ENCODE measurements at places on chromosomes 11 and 22.
A peak's percentile ranks its signal among the peaks of the same experiment; 100 is the strongest.

DNA sequence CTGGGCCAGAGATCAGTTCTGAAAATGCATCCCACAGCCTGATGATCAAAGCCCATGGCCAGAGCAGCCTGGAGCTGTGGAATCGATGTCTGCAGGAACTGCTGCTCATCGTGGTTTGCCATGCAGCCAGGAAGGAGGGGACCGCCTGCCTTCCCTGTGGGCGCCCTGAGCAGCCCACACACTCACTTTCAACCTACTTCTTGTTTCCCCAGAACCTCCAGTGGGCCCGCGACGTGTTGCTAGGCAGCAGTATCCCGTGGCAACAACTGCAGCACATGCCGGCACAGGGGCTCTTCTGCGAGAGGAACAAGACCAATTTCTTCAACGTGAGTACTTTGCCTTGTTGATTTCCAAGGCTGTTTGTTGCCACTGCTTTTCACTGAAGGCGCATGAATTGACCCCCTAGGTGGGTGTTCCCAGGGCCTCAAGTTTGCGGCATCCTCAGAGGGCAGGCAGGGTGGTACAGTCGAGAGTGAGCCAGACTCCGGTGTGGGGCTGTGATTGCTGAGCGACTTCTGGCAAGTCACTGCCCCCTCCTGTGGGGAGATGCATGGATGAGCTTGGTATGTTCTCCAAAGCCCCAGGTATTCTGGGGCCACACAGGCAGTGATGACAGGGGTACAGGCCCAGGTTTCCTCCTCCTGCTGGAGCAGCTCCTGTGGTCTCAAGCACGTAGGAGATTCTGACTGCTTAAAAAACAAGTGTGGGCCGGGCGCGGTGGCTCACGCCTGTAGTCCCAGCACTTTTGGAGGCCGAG lies 47.0 kb upstream of the SUSD2 start:
- DNase-seq: no peak

- DNase-seq: peak; percentile 33
Measured at GRCh38 chr22:41576877-41577276, 12.8 kb downstream of the PMM1 start.

DNA sequence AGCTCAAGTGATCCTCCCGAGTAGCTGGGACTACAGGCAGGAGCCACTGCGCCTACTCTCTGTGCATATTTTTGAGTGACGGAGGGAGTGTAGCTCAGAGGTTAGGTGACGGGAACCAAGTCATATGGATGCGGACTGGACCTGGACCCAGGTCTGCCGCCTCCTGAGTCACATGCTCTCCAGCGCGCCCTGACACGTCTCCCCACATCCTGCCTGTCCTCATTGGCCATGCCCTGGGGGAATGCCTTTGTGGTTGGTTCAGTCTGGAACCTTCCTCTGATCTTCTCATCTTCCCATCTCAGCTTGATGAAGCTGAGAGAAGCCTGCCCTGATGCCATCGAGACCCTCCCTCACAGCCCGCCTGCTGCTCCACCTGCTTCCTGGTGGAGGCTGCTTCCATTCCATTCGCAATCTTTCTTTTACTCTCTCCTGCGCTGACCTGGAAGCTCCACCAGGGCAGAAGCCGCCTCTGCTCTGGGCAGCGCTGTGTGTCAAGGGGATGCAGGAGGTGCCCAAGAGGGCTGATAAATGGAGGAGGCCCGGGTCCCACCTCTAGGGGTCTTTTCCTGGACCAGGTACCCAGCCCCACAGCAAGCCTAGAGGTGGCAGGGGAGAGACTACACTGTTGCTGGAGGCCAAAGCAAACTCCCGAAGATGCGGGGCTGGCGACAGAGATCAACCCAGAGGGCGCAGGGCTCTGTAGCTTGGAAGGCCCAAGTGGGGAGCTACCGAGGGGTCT lies 13.9 kb upstream of the BAIAP2L2 start:
- no peak for DNase-seq

DNA sequence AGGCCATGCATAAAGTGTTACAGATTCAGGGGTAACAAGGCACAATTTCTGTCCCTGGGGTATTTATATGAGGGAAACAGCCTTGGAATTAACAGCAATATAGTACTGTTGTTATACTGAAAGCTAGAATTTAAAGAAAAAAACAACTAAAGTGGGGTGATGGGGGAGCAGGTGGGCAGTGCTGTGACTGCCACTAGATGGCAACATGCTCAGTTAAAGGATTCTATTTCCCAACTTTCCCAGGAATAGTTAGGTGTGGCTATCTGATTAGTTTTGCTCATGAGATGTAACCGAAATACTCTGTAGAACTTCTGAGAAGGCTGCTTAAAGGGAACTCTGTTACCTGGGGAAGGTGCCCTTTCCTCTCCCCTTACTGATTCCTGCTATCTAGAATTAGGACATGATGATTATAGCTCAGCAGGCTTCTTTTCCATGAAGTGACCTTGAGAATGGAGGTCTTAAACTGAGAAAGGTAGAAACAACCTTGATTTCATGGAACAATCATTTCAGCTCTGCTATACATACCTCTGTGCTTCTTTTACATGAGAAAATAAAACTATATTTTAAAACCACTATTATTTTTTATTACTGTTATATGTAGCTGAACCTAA lies 102.6 kb downstream of the RELT start:
- no peak for DNase-seq

- DNase-seq: no peak
Measured at GRCh38 chr11:83493917-83494316, 207.8 kb upstream of the CCDC90B start.

- peak; percentile 79 for DNase-seq
Measured at GRCh38 chr11:64814712-64815187, 4.4 kb upstream of the MEN1 start.

- no peak for DNase-seq
Measured at GRCh38 chr11:46248289-46249102, 29.0 kb upstream of the CREB3L1 start.

- DNase-seq: no peak
Measured at GRCh38 chr11:72568861-72569260, 105.4 kb downstream of the PDE2A start.

DNA sequence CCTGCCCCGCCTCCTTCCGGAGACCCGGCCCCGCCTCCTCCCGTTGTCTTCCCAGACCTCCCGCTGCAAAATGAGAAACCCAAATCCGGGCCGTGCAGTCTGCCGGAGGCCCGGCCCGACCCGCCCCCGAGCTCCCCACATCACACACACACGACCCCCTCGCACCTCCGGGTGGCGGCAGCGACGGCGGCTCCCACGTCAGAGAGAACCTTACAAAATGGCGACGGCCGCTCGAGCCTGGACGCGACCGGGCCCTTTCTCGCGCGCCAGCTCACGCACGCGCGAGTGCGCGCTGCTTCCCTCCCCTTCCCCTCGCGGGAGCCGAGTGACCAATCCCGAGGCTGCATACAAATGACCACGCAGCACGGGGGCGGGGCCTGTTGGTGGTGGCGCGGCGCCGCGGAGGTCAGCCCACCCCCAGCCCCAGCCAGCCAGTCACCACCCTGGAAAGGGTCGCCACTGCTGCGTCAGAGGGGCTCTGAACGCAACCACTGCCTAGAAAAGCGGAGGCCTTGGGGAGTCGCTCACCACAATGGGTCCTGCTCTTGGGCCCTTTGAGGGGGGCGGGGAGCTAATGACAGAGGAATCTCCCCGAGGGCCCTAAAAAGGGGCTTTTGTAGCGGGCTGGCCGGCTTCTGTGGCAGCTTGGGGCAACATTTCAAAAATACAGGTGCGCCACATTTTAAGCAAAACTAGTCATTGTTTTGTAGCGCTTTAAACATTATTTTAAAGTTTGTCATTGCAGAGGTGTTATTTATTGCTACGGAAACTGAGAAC lies at the start of gene RBM4B:
Gene RBM4B, minus strand, starts transcription at position 289 of the 777 bp plus-strand sequence. CDS start 808 bp downstream, outside the sequence.
- peak; percentile 98 for DNase-seq

GRCh38 chr11:70029861-70030380 lies 48.2 kb upstream of the ANO1 start:
- no peak for DNase-seq

DNA sequence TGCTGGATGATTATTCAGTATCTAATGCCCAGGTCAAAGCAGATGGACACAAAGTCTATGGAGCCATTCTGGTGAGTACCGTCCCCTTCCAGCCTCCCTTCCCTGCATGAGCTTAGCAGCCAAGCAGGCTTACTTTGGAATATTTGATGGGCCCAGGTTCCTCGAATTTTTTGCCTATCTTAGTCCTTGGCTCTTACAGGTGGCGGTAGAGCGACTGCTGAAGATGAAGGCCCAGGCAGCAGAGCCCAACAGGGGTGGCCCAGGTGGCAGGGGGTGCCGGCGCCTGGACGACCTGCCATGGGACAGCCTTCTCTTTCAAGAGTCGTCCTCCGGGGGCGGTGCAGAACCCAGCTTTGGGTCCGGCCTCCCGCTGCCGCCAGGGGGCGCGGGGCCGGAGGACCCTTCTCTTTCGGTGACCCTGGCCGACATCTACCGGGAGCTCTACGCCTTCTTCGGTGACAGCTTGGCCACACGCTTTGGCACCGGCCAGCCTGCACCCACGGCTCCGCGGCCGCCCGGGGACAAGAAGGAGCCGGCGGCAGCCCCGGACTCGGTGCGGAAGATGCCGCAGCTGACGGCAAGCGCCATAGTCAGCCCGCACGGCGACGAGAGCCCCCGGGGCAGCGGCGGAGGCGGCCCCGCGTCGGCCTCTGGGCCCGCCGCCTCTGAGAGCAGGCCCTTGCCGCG lies 741 bp upstream of the TMEM179B start:
- peak; percentile 93 for DNase-seq

DNA sequence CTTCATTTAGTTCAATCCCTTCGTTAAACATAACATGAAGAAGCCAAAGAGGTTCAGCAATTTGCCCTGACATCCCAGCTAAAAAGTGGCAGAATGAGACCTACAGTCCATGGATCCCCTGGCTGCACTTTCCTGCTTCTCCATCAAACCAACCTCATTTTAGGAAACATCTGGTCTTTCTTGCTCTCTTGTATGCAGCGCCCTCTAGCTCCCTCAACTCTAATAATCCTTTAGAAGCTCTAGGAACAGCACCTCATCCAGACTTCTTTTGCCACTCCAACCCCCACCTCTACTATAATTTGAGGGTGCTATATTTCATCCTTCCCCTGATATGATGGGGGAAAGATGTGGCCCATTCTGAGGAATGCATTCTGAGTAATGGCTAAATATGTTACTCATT lies 7.4 kb downstream of the CNTF start:
- DNase-seq: no peak

DNA sequence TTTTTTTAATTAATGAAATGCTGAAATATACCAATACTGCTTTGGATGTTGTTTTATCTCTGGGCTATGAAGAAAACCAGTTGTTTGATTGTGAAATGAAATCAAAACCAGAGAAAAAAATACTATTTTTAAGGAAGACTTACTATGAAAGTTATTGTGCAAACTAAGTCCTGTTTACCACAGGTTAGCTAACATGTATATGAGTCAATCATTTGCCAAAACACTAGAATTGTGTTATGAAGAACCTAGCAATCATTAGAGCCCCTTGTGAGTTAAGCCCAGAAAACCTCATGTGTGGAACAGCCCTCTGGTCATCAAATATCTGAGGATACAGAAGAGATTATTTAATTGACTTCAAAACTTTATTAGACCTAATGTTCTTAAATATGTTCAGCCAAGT lies 83.7 kb downstream of the FAT3 start:
- no peak for DNase-seq

GRCh38 chr11:121838571-121838970 lies 277.4 kb downstream of the BLID start:
- no peak for DNase-seq

DNA sequence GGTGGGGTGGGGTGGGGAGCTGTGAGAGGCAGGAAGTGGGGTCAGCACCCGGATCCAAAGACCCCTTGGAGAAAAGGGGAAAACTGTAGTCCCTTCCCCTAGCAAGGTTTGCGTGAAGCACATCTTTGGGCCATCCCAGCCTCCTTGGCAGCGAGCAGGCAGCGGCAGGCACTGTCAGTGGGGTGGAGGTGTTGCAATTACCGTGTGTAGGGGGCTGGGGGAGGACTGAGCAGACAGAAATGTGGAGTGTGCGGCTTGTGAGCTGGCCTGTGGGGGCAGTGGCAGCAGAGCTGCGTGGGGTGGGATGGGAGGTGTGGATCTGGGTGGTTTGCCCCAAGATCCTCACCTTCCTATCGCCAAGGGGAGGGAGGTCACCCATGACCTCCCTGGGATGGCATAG lies 16.4 kb downstream of the DAGLA start:
- no peak for DNase-seq

- no peak for DNase-seq
Measured at GRCh38 chr11:132639986-132640385, 892.3 kb downstream of the OPCML start.

- no peak for DNase-seq
Measured at GRCh38 chr11:61110255-61111049, 8.2 kb downstream of the CD5 start.

DNA sequence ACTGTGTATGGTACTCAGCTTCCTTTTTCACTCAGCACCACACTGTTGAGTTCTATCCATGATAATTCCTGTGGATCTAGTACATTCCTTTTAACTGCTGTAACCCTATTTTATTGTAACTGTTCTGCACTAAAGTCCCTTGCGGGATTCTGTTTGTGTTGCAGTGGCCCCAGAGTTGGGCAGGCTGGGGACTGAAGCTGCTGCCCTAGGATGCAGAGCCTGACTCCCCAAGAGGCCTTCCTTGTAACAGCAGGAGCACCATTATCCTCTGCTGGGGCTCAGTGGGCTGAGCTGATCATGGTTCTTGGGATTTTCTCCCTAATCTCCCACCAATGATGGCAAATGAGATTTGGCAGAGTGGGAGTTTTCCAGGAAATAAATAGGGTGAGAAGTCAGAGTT lies 77.7 kb downstream of the CABIN1 start:
- DNase-seq: no peak

DNA sequence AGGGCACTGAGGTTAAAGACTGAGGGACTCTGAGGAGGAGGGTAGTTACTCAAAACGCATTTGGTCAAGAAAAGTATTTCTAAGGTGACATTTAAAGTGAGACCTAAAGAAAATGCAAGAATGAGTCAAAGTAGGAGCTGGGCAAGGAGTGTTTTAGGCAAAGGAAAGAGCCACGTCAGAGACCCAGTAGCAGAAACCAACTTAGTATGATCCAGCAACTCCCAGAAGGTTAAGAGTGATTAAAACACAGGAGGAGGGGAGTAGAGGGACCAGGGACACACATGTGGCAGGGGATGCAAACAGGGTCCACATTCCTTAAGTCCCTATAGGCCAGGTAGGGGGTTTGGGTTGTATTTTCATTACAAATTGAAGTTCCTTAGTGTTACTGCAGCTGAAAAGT lies 24.3 kb upstream of the CCDC34 start:
- DNase-seq: no peak

DNA sequence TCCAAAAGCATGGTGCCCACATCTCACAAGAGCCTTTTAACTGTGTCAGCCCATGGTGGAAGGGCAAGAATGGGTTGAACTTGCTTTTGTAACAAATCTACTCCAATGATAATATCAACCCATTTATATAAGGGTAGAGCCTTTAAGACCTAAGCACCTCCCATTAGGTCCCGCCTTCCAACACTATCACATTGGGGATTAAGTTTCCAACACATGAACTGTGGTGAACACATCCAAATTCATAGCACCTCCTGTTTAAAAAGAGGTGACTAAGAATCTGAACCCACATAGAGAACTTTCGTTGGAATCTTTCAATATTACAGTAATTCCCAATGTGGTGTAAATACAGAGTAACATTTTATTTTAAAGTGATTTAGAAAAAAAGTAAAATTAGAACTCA lies 9.2 kb upstream of the CNTF start:
- DNase-seq: no peak

All from GM06990 (cell line).